Caco-2 (cell line): ENCODE measurements at places on chromosomes 11 and 22. TPM values are rescaled to one million over a fixed set of nuclear protein-coding genes. Genes with fewer than 3 reads are reported as not detected.

Gene PANX3
- total RNA-seq = not detected in 2 replicates

Gene OR51B2
- not detected in 2 replicates for total RNA-seq

Gene RTN4RL2
- total RNA-seq = 5.5 and 5.6 TPM in 2 replicates

Gene FXYD6
- total RNA-seq = 0.86 and 1.0 TPM in 2 replicates

Gene SLC22A9
- 1.7 and 2.0 TPM in 2 replicates for total RNA-seq

Gene PAMR1
- 12.9 and 17.9 TPM in 2 replicates for total RNA-seq

Gene ACO2
- 90.5 and 95.5 TPM in 2 replicates for total RNA-seq

Gene FREY1
- total RNA-seq = 1.2 and 1.3 TPM in 2 replicates

Gene SPDYC
- not detected in 2 replicates for total RNA-seq

Gene TEX54
- 0.95 TPM in 1 of 2 replicates, not detected in the other for total RNA-seq

Gene MISFA
- total RNA-seq = 5.2 and 8.8 TPM in 2 replicates

Gene INPPL1
- 393 and 396 TPM in 2 replicates for total RNA-seq

Gene NCAM1
- total RNA-seq = 0.95 and 1.1 TPM in 2 replicates

Gene TMEM86A
- 0.19 and 0.25 TPM in 2 replicates for total RNA-seq

Gene CD44
- total RNA-seq = 50.4 and 61.4 TPM in 2 replicates

Gene SCN2B
- 0.09 TPM in 1 of 2 replicates, not detected in the other for total RNA-seq
